ENCODE measurements at places on chromosomes 13 and 19.

DNA sequence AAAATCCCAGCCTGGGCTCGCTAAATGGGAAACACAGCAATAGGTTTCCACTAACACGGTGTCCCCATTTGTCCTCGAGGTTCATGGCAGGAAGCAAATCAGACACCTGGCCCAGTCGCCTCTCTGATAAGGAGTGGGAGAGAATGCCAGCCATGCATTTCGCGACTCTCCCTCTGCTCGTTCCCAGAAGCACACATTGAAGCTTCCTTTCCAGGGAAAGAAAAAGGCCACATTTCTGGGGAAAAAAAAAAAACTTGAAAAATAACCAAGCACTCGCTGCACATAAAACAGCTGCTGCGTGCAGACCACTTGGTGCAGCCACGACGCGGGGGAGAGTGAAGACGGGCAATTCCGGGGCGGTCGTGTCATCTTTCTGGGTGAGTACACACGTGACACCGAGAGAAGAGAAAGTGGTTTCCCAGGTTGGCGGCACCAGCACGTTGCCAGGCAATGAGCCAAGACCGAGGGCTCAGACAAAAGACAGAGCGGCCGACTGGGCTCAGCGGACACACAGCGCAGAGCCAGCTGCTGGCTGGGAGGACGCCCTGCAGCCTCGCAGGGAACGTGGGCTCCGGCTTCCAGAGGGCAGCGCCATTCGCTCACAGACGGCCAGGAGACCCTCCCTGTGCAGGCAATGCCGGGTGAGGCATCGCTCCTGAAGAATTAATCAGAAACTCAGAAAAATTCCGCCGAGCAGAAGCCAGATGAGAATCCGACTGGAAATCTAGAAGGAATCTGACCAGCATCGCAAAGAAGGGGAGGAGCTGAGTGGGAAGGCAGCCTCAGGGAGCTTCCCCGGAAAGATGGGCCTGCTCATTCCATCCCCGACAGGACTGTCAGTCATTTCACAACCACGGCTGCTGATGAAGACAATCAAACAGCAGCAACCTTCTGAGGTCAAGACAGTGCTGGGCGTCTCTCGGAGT lies 83.2 kb upstream of the IRS2 start:
- peak; percentile 6 for DNase-seq

DNA sequence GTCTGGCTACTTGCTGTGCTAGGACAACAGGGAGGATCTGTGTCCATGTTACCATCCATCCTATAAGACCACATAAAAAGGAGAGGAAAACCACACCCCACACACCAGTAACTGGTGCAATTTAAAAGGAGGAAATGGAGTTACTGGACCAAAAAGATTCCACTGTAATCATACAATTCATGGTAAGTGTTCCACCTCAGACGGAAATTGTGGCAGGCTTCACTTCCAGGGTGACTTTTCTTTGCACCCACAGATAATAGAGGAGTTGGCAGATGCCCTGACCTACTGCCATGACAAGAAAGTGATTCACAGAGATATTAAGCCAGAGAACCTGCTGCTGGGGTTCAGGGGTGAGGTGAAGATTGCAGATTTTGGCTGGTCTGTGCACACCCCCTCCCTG lies 2.4 kb downstream of the AURKC start:
- no peak for DNase-seq

GRCh38 chr13:44389876-44390275 lies 16.3 kb downstream of the SERP2 start:
- DNase-seq: no peak

- DNase-seq: no peak
Measured at GRCh38 chr19:28482221-28482620, 730.7 kb downstream of the UQCRFS1 start.

GRCh38 chr13:87999240-87999700 lies 328.1 kb downstream of the SLITRK5 start:
- DNase-seq: no peak

DNA sequence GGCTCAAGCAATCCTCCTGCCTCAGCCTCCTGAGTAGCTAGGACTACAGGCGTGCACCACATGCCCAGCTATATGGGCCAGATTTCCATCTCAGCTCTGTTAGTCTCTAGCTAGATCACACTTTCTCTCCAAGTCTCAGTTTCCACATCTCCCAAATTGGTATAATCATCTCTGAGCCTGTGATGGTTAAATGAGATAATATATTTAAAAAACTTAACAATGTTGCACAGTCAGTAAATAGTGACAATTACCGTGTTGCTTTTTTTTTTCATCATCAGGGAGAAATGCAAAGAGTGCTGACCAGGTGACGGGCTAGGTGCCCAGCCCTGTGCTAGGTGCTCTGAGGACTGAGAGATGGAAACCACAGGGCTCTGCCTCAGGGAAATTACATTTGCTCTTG lies 36.9 kb upstream of the C19orf12 start:
- DNase-seq: no peak

DNA sequence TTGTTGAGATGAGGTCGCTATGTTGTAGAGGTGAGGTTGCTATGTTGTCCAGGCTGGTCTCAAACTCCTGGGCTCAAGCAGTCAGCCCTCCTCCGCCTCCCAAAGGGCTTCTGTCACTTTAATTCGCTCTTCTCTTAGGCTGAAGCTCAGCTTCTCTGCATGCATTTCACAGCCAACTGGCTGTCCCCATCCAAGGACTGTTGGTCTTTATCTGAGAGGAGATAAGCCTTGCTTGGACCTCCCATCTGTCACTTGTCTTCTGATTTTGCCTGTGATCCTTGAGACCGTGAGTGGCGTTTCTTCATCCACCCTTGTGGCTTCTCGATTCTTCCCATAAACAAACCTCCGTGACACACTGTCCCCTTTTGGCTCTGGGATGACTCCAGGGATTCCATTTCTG lies 24.4 kb downstream of the CERS1 start:
- DNase-seq: no peak

GRCh38 chr19:35955881-35956634 lies 19.9 kb downstream of the LRFN3 start:
- no peak for DNase-seq

- DNase-seq: no peak
Measured at GRCh38 chr13:52931539-52932431, 83.3 kb upstream of the PCDH8 start.

- DNase-seq: no peak
Measured at GRCh38 chr13:98223741-98224140, 46.7 kb upstream of the RNF113B start.

DNA sequence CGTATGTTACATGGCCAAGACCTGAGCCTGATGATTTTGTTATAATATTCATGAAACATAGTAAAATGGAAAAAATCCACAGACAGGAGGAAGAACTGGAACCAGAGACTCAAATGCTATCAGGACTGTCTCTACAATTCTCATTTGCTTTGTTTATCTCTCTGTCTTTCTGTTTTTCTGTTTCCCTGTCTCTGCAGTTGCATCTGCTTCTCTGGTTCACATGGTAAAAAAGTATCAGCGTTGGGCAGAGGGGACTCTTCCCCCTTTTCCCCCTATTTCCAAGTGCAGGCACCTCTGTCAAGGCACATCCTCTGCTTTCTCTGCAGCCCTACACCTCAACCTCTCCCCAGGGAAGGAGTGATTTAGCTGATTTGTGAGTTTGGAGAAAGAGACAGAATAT lies 41.2 kb upstream of the VWA8 start:
- no peak for DNase-seq

GRCh38 chr13:89550938-89551337 lies 1796.5 kb upstream of the MIR17HG start:
- no peak for DNase-seq

DNA sequence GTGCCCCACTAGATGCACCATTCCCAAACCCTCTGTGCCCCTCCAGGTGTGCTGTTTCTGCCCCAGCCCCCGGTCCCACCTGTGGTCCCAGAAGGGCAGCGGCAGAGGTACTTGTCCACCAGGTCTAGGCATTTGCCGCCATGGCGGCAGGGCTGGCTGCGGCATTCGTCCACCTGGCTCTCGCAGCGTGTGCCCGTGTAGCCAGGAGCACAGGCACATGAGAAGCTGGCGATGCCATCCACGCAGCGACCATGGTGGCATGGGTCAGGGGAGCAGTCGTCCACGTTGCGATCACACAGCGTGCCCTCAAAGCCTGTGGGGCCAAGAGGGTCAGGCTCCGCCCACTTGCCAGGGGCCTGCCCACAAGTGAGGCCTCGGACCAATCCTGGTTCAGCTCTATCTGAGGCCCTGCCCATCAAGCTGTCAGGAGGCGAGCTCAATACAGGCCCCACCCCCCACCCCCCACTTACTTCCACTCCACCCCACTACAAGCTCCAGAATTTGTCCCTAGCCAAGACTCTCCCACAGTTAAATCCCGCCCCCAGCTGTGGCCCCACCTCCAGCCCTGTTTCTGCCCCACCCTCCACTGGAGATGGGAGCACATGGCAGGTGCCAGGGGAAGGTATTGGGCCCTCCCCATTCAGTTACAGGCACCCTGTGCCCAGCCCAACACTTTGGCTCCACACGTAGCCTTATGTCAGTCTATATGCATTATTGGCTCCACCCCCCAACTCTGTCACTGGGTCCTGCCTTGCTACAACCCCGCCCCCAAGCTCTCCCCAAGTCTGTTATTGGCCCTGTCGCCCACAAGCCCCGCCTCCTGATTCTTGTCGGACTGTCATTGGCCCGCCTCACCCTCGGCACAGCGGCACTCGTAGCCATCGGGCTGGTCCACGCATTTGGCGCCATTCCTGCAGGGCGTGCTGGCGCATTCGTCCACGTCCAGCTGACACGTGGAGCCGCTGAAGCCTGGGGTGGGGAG lies 13.5 kb downstream of the NOTCH3 start:
- no peak for DNase-seq

DNA sequence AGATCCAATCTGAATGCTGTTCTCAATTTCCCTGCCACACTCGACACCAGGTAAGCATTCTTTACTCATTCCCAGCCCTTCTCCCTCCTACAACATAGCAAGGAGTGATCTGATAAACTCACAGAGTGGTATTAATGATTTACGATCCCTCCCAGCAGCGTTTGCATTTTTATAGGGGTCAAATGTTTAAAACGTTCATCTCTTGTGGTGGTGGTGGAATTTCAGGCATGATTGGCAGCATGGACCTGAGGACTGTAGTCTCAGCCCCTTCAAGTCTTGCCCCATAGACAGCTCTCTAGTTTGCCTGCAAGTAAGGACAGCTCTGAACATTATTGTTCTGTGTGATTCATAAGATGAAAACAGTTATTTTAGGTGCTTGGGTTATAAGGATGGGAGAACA lies 565.7 kb downstream of the EFNB2 start:
- DNase-seq: no peak

DNA sequence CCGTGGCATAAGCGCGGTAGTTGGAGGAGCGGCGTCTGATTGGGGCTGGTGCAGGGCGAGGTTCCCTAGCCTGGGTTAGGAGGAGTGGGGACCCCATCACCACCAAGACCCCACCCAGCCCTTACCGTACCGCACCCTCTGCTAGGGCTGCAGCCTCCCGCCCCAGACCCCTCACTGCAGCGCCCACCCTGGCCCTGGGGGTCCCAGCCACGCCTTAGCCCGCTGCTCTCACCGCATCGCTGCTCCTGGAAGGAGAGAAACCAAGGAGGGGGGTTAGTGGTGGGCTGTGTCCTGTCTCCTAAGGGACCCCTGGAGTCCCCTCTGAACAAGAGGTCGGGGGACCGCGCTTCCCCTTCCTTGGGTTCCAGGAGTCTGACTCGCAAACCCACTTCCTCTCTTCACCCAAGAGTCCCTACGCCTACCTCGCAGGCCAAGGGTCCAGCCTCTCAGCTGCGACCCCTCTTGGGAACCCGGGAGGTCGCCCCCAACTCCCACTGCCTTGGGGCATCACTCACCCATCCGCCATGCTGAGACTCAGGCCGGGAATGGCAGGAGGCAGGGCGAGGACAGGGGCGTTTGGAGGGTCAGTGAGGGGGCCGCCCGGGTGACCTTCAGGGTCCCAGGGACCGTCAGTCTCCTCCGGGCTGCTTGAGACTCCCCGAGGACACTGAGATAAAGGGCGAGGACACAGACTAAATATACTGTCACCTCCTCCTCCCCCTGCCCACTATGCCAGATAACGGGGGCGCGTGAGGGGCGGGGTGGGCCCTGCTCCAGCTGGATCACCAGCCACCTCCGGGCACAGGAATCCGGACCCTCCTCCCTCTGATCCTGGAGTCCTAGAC lies at the start of gene TNNI3:
Gene TNNI3 (minus strand): TSS at position 669 of the 845 bp plus-strand sequence. CDS start 143 bp downstream, at position 526.
- DNase-seq: no peak

DNA sequence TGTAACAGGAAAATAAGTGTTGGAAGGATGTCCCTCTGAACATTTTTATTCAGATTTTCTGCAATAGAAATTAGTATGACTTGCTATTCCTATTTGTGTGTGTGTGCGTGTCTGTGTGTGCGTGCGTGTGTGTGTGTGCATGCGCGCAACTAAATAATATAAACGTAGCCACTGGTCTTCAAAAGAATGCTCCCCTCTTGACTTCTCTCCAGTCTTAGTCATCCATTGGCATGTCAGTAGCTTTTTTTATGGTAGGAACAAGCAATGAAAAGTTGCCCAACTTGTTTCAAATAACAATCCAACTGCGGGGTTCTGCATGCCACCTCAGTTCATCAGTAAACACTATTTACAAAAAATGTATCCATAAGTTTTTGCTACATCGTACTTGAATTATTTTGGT lies 249.6 kb downstream of the GPC6 start:
- DNase-seq: no peak

GRCh38 chr13:21060338-21061028 lies 903 bp downstream of the LATS2 start:
- DNase-seq: no peak

DNA sequence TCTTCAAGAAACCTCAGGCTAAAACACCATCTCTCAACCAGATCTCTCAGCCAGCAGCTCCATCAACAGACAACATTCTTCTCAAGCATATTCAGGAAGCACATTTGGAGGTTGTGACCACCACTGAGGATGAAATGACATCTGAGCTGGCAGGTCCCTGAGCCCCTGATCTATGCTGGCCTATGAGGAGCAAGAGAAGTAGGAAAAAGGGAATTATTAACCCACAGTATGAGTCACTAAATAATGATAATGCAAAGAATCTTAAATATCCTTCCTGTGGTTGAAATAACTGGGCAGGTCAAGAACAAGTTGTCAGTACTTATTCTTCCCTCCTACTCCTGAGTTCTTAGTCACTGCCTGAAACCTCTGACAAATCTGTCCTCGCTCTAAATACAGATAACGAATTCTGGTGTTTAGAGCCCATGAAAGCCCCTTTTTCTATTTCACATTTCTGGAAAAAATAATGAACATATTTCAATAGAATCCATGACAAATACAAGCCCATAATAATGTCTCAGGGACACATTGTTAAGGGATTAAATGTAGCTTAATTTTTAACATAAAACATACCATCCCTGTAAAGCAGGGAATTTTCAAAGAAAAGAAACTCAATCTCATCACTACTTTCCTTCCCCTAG lies 225.8 kb upstream of the IRS2 start:
- no peak for DNase-seq

- no peak for DNase-seq
Measured at GRCh38 chr19:13017306-13018034, 22.2 kb downstream of the NFIX start.

All from activated gamma-delta T cell treated with Interleukin-2 at 50 U/mL for 16 hours (primary cell).